ENCODE measurements at places on chromosomes 1 and 21.
A peak's percentile ranks its signal among the peaks of the same experiment; 100 is the strongest.

DNA sequence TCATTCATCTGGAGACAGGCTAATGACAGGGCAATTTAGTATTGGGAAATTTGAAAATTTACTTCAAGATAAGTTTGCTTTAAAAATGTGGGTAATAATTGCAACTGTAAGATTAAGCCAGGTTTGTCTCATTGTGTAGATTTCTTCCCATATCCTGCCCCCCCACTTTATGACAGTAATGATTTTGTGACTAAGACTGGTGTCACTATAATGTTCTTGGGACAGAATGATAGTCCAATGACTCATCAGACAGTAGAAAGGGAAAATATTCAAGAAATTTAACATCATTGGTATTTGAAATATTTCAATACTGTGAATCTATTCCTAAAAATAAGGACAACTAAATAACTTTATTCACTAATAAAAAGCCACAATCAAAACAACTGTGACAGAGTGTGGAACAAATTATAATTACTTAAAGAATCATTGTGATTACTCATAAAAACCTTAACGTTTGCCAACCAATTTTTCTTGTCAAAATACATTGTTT, 36.7 kb downstream of the FH start:
- no peak for DNase-seq

GRCh38 chr1:42944246-42944928, 14.3 kb downstream of the SLC2A1 start:
- DNase-seq, result peak; percentile 62

DNA sequence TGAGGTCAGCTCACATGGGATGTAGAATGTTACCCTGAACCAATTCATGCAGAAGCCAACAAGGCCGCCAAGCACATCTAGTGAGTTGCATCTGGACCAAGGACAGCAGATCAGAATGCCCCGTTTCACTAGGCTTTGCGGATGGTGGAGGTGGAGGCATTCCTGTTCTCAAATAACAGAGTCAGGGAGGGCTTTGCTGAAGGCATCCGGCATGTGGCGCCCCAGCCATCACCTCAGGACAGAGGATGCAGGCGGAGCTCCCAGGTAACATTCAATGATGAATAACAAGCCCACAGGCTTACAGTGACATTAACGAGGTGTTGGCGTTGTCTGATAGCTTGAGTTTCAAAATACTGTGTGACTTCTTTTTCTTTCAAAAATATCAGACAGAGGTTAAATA, 476.2 kb downstream of the CAMTA1 start:
- DNase-seq, result no peak

- DNase-seq, result no peak
Measured at GRCh38 chr1:20199403-20199802, 13.1 kb upstream of the PLA2G2C start.

GRCh38 chr1:14217384-14217783, 381.1 kb upstream of the KAZN start:
- DNase-seq, result no peak

DNA sequence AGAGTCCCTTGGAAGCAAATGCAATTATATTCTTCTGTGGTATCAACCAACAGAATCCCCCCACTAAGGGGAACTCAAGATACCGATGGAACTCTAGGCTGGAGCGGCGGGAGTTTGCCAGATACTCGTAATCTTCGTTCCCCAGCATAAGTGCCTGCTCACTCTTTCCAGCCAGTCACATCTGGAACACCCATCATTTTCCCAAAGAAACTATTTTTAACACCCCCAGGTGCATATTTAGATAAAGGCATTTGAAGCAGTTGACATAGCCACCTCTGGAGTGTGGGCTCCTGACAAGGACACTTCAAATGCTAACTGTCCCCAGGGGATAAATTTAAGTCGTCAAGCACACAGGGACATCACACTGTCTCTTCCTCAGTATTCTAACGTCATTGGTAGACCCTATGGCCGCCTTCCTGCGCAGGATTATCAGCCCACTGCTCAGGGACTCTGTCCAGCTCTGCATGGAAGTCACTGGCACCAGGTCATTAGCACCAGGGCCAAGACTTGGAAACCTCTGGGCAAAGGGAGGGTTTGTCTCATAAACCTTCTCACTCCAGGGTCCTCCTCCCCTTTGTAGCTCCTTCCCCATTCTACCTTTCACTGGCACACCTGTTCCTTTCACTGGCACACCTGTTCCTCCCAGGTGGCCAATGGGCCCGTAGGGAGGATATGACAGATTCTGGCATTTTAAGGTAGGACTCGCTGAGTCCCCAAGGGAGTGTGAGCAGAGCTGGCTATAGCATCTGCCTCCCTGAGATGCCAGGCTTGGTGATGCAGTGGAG, 48.8 kb downstream of the H3-3A start:
- DNase-seq, result peak; percentile 70

GRCh38 chr1:32438136-32438535, 26.7 kb upstream of the ZBTB8B start:
- DNase-seq, result no peak

DNA sequence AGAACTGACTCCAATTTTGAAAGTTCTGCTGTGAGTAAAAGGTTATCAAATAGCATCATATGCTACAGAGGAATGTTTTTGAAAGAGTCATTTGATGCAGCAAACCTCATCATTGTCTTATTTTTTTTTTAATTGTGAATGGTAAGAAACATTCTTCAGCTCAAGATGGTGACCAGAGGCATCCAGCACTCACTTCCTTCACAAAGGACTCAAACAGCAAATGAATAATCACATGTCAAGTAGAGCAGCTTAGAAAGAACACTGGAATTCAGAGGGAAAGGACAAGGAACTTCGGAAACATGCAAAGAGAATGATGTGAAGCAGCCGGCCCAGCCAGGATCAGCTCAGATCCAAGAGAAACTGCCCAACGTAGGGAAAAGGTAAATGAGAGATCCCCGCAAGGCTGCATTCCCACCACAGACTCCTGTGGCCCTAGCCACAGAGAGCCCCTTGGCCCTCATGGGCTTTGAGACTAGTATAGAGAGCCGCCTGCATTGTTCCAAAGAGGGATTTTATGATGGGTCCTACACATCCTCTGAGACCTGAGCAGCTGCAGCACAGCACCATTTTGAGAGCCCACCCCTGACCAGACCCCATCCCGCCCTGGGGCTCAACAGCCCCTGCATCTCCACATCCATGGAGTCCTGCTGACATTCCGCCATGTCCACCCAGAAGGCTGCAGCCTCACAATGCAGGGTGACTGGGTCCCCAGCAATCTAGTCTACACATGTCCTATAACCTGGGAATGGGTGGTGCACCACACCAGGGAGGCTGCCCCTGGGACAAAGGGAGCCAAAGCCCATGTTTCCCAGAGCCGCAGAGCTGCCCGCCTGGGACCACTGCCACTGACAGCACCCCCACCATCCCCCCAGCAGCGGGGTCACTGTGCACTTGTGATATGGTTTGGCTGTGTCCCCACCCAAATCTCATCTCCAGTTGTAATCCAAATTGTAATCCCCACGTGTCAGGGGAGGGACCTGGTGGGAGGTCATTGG, 21.2 kb upstream of the UTS2 start:
- DNase-seq, result no peak

DNA sequence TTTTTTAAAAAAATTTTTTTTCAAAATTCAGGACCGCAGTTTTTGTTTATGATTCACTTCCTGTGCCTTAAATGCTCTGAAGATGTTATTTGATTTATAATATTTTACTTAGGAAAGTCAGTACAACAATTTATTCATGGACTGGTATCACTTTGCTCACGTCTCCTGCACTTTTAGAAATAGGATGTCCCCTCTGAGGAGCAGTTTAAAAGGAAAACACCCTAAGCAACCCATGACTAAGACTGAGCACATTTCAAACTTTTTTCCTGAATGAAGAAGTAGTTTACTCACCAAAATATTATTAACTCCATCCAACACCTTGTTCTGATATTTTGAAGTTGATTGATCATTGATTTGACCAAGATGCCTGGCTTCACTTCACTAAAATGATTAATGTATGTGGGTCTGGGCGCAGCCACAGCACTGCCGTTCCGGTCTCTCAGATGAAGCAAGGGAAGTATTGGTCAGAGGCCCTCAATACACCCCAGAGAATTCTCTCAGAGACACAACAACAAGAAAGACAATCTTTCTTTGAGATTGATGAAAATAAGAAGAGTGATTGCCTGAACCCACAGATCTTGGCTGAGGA, 223.9 kb downstream of the TGFB2 start:
- DNase-seq, result no peak

DNA sequence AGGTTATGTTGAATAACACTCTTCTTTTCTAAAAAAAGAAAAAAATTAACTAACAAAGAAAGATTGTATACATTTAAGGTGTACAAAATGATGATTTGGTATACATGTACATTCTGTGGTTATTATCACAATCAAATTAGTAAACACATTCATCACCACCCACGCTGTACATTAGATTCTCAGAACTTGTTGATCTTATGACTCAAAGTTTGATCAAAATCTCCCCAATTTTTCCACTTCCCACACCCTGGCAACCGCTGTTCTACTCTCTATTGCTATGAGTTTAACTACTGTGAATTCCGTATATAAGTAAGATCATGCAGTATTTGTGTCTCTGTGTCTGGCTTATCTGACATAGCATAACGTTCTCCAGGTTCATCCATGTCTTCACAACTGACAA, 469.5 kb upstream of the CHRM3 start:
- DNase-seq, result no peak

DNA sequence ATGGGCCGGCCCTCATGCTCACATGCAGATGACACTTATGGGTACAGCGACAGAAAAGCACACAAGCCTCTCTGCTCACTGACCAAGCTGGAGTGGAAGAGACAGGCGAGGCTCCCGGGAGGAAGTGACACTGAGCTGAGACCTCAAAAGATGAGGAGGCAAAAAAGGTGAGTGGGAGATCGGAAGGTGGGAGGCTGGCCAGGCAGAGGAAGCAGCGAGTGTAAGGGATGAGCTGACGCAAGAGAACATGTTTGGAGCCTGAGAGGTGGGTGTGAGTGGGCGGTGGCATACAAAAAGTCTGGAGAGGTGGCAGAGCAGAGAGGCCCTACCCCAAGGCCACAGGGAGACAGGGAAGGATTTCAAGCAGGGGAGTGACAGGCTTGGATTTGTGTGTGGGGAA, 18.2 kb upstream of the CDCP2 start:
- DNase-seq, result no peak

DNA sequence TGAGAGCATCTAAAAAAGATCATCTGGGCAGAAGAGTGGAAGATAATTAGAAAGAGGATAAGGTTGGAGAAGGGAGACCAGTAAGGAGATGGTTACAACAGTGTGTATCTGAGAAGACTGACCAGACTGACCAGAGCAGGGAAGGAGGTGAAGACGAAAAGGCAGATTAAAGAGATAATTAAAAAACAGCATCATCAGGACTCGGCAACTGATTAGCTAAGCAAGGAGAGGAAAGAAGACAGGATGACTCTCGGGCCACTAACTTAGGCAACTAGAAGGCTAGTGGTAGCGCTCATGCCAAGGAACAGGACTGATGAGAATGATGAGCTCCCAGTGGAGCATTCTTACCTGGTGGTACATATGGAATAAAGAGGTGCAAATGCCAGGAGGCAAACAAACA, 3.9 kb downstream of the RBM34 start:
- DNase-seq, result no peak

DNA sequence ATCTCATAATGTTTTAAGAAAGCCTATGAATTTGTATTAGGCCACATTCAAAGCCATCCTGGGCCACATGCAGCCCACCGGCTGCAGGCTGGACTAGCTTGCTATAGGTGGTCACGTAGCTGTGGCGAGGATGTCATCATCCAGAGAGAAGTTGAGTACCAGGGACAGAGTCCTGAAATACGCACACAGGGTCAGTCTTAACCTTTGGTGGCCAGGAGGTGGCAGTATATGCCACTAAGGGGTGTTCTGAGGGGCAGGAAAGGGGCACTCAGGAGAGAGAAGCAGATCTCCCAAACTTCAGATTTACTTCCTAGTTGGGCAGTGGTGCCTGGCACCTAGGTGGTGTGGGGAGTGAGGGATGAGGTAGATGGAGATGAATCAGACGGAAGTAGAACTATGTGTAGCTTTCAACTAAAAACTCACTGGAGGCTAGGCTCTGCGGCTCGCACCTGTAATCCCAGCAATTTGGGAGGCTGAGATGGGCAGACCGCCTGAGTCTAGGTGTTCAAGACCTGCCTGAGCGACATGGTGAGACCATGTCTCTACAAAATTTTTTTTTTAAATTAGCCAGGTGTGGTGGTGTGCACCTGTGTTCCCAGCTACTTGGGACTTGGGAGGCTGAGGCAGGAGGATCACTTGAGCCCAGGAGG, 16.3 kb upstream of the CDK18 start:
- peak; percentile 80 for DNase-seq
